ENCODE measurements at places on chromosomes 4 and X.

- peak; percentile 91 for DNase-seq
Observed at GRCh38 chr4:152045807-152046571, 285.2 kb upstream of the GATB start.

DNA sequence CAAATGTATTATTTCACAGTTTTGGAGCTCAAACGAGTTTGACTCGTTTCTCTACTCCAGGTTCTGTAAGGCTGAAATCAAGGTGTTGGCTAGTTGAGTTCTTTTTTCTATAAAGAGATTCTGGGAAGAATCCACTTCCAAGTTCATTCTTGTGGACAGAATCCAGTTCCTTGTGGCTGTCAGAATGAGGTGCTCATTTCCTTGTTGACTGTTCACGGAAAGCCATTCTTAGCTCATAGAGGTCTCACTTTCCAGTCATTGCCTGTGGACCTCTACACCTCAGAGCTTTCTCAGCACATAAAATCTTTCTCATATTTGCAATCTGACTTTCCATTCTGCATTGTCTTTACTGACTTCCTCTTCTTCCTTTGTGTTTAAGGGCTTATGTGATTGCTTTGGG lies 62.9 kb downstream of the SYTL5 start:
- DNase-seq, result no peak

- DNase-seq, result no peak
Observed at GRCh38 chr4:70734971-70735370, 13.2 kb downstream of the RUFY3 start.

DNA sequence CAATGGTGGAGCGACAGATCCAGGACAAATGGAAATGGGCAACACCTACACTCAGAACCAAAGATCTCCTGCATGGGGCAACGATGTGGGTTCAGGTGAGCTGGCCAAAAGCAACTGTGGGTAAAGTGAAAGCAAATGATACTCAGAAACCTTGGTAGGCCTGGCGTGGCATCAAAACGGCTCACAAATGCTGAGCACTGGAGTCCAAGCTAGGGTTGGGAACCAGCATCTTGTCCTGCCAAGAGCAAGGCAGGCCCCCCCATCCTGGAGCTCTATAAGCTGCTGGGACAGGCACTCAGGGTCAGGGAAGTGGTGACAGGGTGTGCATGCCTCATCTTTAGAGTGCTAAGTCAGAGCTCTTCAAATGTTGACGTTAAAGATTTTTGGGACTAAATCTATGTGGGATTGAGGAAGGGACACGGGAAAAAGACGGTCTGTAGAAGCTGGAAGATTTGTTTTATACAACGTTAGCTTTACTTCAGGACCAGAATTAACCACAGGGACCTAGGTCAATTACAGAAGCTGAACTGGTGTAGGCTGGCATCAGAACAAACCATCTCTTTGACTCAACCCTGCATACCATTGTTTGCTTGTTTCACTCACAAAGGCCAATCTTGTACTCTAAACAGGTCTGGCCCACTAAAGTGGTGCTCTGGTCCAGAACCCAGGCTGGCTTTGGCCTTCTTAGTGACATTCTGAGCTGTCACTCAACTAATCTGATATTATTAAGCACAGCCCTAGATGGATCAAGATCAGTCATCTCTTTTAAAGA lies 10.7 kb downstream of the ATP8A1 start:
- no peak for DNase-seq

DNA sequence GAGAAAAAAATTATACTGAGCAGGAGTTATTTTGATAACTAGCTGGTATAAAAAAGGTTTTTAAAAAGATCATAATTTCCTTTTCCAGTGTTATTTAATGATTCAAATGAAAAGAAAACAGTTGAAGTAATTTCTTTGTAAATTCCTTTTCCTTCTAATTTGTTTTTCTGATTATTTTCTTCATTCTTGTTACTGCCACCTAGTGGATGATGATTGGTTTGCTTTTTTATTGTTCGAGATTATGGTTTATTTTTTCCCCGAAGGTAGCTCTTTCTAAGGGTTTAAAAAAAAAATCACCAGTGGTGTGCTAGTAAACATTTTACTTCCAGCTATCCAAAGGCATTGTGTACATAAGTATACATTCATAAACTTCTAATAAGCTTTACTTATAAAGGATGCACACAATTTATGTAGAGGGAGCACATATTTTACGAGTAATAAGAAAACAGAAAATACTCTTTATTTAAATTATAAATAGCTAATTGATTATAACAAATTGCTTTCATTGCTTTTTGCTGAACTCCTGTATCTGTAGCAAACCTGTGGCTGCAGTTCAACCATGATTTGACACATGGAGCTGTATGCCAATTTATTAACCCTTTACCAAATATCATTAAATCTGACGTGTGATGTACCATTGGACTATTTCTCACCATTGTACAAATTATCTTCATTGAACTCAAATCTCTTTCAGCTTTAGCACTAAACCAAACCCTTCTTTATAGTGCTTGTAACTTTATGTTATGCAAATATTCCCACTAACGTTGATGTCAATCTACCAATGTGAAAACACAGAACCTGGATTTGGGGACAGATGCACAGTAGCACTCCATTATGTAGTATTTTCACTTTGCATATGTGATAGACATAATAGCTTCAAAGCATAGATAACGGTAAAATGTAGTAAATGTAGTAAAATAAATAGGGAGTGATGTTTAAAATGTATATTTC lies 97.8 kb upstream of the ANK2 start:
- DNase-seq, result peak; percentile 17

- no peak for DNase-seq
Observed at GRCh38 chrX:110358548-110358947, at the start of gene RTL9. Gene RTL9 (plus strand): TSS chrX:110358848. CDS start chrX:110450618, 91,770 bp downstream.

- DNase-seq, result no peak
Observed at GRCh38 chrX:7503251-7503650, 339.7 kb upstream of the VCX start.

DNA sequence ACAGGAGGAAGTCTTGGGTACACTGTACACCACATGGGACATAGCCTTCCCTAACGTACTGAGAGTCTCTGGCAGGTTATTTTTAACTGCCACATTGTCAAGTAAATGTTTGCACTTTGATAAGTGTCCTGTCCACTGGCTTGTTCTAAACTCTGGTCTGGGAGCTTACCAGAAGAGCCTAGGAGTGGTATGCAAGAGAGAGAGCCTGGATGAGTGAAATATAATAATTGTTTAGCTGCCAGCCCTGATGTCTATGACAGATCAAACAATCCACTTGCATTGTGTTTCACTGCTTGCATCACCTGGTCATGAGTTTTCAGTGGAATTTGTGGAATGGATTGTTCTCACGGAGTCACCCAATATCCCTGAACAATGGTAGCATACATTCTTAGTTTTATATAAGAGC lies 91.6 kb downstream of the SHROOM3 start:
- DNase-seq, result peak; percentile 85

DNA sequence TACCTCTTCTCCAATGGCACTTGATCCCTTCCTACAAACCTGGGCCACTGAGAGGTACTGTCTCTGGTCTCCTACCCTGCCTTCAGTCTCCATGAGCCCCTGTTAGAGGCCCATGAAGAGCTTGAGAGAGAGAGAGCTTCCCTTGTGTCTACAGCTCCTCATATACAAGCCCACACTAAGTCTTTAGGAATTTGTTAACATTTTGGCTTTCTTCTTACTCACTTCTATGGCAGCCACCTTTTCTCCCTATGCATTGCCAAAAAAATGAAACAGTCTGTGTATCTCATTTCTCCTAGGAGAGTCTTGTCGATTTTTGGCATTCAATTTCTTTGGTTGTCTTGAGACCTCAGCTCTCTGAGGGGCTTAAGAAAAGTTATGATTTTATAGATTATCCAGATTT lies 90.9 kb upstream of the LNX1 start:
- DNase-seq, result peak; percentile 30

- DNase-seq, result no peak
Observed at GRCh38 chrX:68669871-68670270, 22.4 kb downstream of the STARD8 start.

DNA sequence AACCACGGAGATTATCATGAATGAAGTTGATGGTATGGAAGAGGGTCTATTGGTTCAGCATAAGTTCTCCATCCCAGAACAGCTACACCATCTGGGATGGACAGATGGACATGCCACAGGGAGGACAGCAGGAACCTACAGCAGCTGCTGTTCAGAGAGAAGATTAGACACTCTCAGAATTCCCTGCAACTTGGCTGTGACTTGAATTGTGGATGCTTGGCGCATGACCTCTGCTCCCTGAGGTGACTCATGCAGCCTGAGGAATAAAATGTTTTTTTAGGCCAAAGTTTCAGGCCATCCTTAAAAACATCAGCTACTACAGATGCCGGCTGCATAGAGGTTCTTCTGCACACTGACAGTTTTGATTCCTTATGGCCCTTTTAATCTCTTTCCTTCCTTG lies 97.3 kb downstream of the RS1 start:
- peak; percentile 57 for DNase-seq

- no peak for DNase-seq
Observed at GRCh38 chr4:81891005-81891996, 419.6 kb upstream of the RASGEF1B start.

DNA sequence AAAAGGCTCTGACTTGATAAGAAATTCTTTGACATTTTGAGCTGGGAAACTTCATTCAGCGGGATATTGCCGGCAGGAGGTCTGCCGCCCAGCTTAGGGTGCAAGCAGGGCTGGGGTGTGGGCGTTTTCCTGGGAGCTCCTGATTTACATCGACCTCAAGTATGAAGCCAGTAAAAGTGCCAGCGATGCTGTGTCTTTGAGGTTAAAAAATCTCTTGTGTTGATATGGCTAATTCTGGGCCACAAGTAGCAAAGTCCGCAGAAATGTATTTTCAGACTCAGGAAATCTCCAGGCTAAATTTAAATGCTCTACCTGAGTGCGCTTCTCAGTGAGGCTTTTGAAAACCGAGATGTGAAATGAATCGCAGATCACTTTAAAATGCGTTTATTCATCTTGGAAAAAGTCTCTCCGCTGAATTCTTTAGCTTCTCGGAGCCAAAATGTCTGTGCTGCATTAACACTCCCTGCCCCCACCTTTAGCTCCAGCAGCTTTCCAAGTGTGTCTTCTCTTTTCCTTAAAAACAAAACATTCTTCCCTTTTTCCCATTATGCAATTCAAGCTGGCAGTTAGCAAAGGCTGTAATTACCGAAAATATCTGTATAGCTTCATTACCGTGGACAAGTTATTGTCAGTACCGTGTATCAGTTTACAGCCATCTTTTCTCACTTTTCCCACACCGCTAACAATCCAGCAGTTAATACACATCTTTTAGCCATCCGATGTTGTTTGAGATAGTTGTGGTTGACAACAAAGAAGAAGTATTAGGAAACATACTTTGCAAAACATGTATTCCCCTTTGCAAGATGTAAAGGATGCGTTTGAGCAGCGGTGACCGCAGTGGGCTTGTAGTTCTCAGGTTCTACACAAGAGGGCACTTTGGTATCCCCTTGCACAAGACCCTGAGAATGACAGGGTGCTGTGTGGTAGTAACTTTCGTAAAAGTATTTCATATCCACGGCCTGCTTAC lies 136.0 kb upstream of the STX18 start:
- DNase-seq, result peak; percentile 46

DNA sequence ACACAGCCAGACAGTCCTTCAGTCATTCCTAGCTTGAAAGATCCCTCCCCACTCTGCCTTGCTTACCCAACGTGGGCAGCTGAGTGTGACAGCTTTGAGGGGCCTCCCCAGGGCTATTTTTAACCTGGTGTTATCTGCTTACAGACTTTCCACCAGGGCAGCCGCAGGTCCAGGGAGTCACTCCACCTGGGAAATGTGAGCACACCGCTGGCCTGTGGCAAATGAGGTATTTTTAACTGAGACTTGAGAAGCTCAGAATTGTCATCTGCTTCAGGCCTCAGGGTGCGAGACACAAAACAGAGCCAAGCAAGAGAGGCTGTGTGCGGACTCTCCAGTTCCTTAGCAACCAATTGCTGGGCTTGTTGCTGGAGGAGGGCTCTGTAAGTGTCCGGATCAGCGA lies 13.0 kb downstream of the CORIN start:
- no peak for DNase-seq

DNA sequence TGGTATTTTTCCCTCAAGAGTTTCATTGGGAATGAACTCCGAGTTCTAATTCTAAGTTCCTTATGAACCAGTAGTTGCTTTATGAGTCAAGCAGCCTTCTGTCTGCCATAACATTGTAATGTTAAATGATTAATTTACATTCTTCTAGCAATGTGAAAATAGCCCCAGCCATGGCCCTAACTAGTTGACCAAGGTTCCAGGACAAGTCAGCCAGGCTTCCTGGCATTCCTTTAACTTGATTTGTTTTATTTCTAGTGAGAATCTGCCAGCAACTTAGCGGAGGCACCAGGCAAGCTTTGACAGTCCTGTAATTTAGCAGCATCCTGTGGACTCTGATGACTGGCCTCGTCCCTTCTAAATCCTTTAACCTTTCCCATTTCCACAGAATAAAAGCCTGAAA lies 69.0 kb downstream of the GLRA2 start:
- peak; percentile 9 for DNase-seq

- DNase-seq, result peak; percentile 86
Observed at GRCh38 chr4:16196482-16197393, 29.5 kb downstream of the TAPT1 start.

GRCh38 chrX:115592997-115593734 lies 32.2 kb downstream of the PLS3 start:
- DNase-seq, result peak; percentile 32

GRCh38 chrX:70504772-70505450 lies 60.3 kb downstream of the DLG3 start:
- no peak for DNase-seq

- DNase-seq, result peak; percentile 7
Observed at GRCh38 chrX:87805829-87806490, 288.4 kb downstream of the KLHL4 start.

DNA sequence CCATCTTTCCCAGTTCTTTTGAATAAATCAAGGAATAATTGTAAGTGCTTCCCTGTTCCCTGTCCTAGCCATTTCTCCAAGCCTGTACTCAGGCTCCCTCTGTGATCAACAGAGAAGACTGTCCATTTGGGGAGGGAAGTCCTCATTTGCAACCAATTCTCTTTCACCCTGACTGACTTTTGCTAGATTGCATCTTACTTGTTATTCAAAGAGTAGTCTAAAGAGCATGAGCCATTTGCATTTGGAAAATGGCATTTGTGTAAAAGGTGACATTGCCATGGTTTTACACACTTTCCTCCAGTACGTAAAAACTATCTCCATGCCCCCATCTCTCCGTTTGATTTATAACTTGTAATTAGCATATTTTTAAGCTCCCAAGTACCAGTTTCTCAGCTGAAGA lies 110.6 kb downstream of the MBNL3 start:
- DNase-seq, result no peak

DNA sequence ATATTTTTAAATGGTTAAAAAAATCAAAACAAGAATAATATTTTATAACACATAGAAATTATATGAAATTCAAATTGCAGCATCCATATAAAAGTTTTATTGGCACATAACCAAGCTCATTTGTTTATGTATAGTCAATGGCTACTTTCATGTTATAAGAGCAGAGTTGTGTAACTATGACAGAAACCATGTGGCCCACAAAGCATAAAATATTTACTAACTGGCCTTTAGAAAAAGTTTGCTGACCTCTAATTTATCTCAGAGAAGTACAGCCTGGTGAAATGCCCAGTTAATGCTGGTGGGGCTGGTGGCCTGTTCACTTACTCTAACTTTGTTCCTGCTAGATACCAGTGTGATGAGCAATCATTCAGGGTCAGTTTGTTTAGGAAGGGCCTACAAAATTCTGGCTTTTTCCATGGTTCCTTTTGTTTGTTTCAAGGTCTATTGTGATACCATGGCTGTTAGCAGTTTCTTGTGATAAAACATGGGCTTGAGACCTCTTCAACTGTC lies 104.6 kb downstream of the PPP1R2C start:
- peak; percentile 14 for DNase-seq

Measured in astrocyte of the hippocampus (primary cell).